ENCODE measurements at places on chromosomes 6 and 20. TPM values are rescaled to one million over a fixed set of nuclear protein-coding genes. Genes with fewer than 3 reads are reported as not detected.
A peak's percentile ranks its signal among the peaks of the same experiment; 100 is the strongest.

GRCh38 chr20:23141450-23142161 is 55.5 kb upstream of the CD93 start:
- DNase-seq = no peak
- no peaks in the 10 kb centered on the region for H3K36me3 ChIP-seq
- H3K27ac ChIP-seq = no peak overlapping the region
- H3K4me3 ChIP-seq = no peak overlapping the region

DNA sequence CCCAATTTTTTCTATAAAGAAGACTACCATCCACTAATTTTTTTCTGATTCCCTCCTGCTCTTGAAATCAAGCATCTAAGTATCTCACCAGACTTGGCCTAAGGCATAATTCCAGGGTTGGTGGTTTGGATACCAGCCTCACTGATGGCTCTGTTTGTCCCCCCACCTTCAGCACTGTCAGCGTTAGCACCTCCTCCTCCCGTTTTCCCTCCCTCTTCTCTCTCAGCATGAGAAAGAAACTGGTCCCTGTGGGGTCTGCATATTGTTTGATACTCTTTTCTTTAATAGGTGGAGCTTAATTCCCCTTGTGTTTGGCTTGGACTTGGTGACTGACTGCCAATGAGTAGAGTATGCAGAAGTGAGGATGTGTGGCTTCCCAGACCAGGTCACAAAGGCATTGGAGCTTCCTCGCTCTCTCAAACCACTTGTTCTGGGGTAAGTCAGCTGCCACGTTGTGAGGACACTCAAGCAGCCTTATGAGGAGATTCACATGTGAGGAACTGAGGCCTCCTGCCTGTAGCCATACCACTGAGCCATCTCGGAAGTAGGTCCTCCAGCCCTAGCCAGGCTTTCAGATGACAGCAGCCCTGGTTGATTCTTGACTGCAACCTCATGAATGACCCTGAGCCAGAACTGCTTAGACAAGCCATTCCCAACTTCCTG is 65.2 kb downstream of the RIOK1 start:
- no peak for DNase-seq
- no peaks in the 10 kb centered on the region for H3K4me1 ChIP-seq
- H3K27ac ChIP-seq = no peak overlapping the region
- no peak overlapping the region for H3K4me3 ChIP-seq
- no peaks in the 10 kb centered on the region for H3K36me3 ChIP-seq
- no peaks in the 10 kb centered on the region for H3K27me3 ChIP-seq

DNA sequence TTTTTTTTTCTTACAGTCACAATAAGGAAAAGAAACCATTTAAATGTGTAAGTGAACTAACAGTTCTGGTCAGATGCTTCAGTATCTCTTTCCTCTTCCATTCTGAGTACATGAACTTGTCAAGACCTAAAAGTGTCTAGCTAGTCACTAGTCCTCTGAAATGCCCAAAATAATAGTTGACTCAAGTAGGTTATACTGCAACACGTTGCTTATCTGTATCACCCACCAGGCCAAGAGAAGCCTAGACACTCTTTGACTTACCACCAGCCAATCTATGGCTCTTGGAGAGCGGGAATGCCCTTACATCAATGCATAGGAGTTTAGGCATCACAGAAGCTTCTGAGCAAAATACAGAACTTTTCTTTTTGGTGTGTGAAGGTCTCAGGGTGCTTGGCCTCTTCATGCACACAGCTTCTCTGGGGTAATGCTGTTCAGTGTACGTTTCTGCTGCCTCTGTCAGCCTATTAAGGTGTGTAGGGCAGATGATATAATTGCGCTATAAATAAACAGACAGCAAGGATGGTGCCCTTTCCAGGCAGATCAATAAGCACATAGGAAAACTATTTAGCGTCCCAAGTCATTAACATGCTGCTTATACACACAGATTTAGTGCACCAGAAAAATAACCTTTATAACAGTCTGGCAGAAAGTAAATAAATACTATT is 7.8 kb upstream of the GFOD1 start:
- no peaks in the 10 kb centered on the region for H3K36me3 ChIP-seq
- peaks cover 4% of the 10 kb centered on the region for H3K4me1 ChIP-seq
- no peaks in the 10 kb centered on the region for H3K27me3 ChIP-seq

GRCh38 chr6:157223021-157223430 is 100.3 kb downstream of the TMEM242 start:
- H3K36me3 ChIP-seq = no peaks in the 10 kb centered on the region
- DNase-seq = no peak
- H3K27ac ChIP-seq = no peak overlapping the region
- H3K27me3 ChIP-seq = no peaks in the 10 kb centered on the region

GRCh38 chr20:38658879-38659596 is 57.4 kb downstream of the ARHGAP40 start:
- H3K27ac ChIP-seq = no peak overlapping the region
- DNase-seq = no peak
- H3K4me1 ChIP-seq = no peaks in the 10 kb centered on the region
- H3K36me3 ChIP-seq = no peaks in the 10 kb centered on the region

DNA sequence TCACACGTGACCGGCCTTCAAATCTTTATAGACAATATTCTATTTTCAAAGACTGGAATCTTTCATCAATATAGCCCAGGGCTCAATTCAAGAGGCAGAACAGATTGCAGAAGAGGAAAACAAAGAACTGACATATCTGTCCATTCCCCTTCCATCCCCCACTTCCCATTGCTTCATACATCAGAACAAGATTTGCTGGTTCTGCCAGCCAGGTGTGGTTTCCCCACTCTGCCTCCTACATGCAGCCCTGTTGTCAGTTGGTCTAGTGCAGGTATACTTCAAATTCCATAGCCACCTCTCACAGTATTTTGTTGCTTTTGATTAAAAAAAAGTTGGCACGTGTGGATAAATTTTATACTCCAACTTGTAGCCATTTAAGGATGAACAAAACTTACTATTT is 174.9 kb downstream of the CD109 start:
- no peaks in the 10 kb centered on the region for H3K4me1 ChIP-seq
- H3K36me3 ChIP-seq = no peaks in the 10 kb centered on the region
- H3K27me3 ChIP-seq = no peaks in the 10 kb centered on the region

DNA sequence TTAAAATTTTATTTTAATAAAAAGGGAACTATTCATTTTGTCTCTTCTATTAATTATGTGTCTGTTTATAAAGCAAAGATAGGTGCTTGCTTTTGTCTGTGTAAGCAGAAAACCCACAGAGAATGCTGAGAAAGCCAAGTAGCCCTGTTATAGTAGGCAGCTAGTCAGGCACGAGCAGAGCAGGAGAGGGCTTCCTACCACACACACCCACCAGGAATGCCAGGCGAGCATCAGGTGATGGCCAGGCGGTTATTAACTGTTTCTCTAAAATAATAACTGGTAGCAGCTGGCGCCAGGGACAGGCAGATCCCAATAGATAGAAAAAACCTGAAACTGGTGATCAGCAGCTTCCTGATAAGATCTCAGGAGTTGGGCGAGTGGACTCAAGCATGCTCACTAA is 15.7 kb downstream of the C6orf15 start:
- DNase-seq = no peak
- no peaks in the 10 kb centered on the region for H3K36me3 ChIP-seq
- H3K4me3 ChIP-seq = no peak overlapping the region
- no peak overlapping the region for H3K27ac ChIP-seq
- H3K4me1 ChIP-seq = no peaks in the 10 kb centered on the region

DNA sequence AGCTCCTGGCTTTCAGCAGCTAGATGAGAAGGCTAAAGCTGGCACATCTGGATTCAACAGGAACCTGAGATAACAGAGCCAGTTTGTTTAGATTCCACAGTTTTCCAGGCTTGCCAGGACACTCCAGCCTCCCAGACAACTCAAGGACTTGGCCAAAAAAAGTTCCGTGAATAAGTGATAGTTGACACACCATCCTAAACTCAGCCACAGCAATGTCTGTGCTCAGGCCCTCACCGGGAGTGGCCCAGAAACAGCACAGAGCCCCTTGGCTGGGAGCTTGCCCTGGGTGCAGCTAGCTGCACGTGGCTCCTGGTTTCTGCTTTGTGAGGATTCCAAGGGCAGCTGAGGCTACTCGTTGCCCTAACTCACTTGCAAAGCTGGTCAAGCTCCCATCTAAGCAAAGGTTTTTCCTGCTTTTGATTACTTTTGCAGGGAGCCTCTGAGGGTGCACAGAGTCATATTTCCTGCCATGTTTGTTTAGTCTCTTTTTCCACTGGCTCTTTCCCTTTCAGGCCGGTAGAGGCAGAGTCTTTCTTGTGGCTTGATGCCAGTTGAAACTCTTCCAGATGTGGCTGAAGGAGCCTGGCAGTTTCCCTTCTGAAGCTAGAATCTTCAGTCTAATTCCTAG is 118.3 kb upstream of the ECI2 start:
- H3K27me3 ChIP-seq = no peaks in the 10 kb centered on the region
- no peak overlapping the region for H3K4me3 ChIP-seq
- peak overlapping the region; percentile 53 for H3K27ac ChIP-seq
- H3K36me3 ChIP-seq = no peaks in the 10 kb centered on the region

DNA sequence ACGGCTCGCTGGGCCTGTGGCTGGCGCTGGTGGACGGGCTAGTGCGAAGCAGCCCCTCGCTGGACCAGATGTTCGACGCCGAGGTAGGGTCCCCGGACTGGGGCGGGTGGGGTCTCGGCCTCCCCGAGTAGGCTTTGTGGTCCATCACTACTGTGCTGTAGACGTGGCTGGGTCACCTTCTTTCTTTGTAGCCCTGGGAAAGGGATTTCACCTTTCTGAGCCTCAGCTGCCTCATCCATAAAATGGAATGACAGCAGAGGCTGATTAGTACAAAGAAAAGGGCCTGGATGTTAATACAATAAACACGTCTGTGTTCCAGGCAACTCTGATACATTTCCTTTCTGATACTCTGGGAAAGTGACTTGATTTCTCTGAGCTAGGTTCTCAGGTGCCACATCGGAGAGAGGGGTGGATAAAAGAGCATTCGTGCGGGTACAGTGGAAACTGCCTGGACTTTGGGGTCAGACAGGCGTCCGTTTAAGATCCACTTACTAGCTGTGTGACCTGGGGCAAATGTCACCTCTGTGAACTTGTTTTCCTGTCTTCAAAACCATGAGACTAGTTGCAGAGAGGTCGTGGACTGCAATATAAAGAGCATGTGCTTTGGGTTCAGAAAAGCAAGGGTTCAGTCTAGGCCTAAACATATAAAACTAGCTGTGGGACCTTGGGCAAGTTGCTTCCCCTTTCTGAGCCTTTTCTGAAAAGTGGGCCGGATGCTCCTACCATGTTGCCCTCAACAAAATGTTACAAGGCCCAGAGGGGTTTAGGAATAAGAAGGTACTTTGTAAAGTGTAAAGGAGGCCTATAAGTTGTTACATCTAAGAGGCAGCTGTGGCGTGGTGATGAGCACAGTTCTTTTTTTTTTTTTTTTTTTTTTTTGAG is 896 bp downstream of the SYS1 start:
- no peak for DNase-seq
- H3K27ac ChIP-seq = peak overlapping the region; percentile 94
- H3K27me3 ChIP-seq = no peaks in the 10 kb centered on the region
- peaks cover 8% of the 10 kb centered on the region for H3K4me1 ChIP-seq
- peaks cover 19% of the 10 kb centered on the region for H3K36me3 ChIP-seq
- H3K4me3 ChIP-seq = peak overlapping the region; percentile 65

DNA sequence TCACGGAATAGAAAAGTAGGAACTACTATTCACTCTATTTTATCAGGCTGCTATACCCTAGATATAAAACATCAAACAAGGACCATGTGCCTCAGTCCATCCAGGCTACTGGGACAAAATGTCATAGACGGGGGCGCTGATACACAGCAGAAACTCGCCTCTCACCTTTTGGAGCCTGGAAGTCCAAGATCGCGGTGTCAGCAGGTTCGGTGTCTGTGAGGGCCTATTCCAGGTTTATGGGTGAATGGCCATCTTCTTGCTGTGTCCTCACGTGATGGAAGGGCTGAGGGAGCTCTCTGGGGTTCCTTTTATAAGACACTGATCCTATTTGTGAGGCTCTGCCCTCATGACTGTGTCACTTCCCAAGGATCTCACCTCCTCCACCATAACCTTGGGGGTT is 89.5 kb downstream of the DLL1 start:
- no peak overlapping the region for H3K27ac ChIP-seq
- no peaks in the 10 kb centered on the region for H3K27me3 ChIP-seq
- DNase-seq = no peak
- no peaks in the 10 kb centered on the region for H3K36me3 ChIP-seq

DNA sequence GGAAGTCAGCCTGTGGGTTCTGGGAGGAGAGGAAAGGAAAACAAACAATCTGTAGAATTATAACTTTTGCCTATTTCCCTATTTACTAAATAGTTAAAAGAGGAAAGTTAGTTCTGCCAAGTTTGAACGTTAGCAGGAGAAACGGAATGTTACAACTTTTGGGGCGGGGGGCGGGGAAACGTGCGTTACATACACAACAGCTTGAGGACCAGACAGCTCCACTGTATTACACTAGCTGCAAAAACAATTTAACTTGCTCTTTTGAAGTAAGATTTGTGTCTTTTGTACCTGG is 498 bp upstream of the PRDM1 start:
- peak overlapping the region; percentile 85 for H3K4me3 ChIP-seq
- H3K27me3 ChIP-seq = no peaks in the 10 kb centered on the region
- H3K4me1 ChIP-seq = peaks cover 20% of the 10 kb centered on the region
- DNase-seq = no peak
- H3K27ac ChIP-seq = peak overlapping the region; percentile 75

DNA sequence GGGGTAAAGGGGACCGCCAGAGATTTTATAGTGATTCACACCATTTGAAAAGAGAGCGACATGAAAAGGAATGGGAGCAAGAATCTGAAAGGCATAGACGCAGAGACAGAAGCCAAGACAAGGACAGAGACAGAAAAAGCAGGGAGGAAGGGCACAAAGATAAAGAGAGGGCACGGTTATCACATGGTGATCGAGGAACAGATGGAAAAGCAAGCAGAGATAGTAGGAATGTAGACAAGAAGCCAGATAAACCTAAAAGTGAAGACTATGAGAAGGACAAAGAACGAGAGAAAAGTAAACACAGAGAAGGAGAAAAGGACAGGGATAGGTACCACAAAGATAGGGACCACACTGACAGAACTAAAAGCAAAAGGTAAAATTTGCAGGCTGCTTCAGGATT is 77.7 kb downstream of the PHF3 start:
- H3K27ac ChIP-seq = no peak overlapping the region
- peaks cover 25% of the 10 kb centered on the region for H3K36me3 ChIP-seq
- no peak for DNase-seq
- H3K4me1 ChIP-seq = no peaks in the 10 kb centered on the region
- no peak overlapping the region for H3K4me3 ChIP-seq

GRCh38 chr6:3449750-3450305 is 7.0 kb downstream of the SLC22A23 start:
- peaks cover 37% of the 10 kb centered on the region for H3K27me3 ChIP-seq
- H3K4me1 ChIP-seq = no peaks in the 10 kb centered on the region
- H3K36me3 ChIP-seq = no peaks in the 10 kb centered on the region
- DNase-seq = no peak
- H3K27ac ChIP-seq = no peak overlapping the region

Gene WFDC2
- not detected for total RNA-seq

Gene PACRG
- not detected for total RNA-seq

Gene OPN5
- total RNA-seq = not detected

Gene RGS19
- total RNA-seq = 7.7 TPM

Data from IMR-90 (cell line).